Stimulated activated CD8-positive, alpha-beta memory T cell treated with anti-CD3 and anti-CD28 coated beads, Interleukin-2, amount 100 ng/mL, for 1 hour (primary cell): ENCODE measurements at places on chromosomes 11 and 22.

- DNase-seq = no peak
These were observed 141.0 kb downstream of the ARHGAP42 start for GRCh38 chr11:100827934-100828661.

- no peak for DNase-seq
These were observed 291.8 kb downstream of the MIAT start for GRCh38 chr22:26949193-26949592.

DNA sequence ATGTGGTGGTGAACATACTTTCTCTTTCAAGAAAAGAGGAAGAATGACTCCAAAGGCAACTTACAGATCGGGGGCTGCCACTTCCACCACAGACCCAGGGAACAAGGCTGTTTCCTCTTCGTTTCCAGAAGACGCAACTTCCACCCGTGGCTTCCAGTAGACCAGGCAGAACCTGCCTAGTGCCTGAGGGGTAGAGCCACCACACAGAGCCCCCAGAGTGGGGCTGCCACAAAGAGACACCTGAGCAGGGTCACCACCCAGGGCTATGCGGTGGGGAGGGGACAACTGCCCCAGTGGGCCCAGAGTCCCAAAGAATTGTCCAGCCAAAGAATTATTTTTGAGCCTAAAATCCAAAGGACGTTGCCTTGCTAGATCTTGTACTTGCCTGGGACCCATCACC, 16.7 kb upstream of the PHF21B start:
- no peak for DNase-seq

DNA sequence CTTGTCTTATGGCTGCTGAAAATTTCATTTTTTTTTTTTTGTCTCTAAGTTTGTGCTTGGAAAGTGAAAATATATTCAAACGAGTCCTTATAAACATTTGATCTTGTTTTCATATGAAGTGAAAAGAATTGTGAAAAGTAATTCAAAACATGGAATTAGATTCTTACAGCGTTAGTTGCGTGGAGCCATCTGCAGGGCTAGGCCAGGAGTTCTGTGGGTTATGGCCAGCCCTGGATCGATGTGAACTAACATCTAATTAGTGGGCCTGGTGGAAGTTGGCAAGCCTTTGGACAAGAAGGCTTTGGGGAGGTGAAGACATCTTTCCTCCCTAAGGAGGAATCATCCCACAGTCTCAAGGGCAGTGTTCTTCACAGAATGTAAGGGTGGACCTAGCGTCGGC, 37.2 kb downstream of the PARVA start:
- DNase-seq = no peak

- no peak for DNase-seq
These were observed 30.4 kb downstream of the SEZ6L start for GRCh38 chr22:26199665-26200064.

DNA sequence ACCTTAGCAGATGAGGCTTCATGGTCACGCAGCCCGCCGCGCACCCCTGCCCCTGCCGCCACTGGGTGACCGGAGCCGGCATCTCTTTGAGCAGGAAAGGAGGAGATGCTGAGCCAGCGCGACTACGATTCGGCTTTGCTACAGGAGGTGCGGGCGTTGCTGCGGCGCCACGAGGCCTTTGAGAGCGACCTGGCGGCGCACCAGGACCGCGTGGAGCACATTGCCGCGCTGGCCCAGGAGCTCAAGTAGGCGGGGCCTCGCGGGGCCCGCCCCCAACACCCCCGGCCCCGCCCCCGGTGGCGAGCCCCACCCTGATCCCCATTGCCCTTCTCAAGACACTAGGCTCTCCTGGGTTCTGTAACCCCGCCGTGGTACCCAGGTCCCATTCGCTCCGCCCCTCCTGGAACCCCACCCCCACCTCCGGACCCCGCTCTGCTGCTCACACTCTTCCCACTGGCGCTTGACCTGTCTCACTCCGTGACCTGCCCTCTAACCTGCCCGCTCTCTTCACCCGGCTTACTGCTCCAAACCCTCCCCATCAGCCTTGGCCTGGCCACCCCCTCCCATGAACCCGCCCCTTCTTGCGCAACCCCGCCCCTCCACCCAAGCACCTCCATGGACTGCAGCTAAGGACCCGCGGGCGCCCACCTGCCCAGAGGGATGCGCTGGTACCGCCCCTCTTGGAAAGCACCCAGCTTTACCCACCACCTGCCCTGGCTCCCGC, 9.1 kb downstream of the CTSF start:
- no peak for DNase-seq

DNA sequence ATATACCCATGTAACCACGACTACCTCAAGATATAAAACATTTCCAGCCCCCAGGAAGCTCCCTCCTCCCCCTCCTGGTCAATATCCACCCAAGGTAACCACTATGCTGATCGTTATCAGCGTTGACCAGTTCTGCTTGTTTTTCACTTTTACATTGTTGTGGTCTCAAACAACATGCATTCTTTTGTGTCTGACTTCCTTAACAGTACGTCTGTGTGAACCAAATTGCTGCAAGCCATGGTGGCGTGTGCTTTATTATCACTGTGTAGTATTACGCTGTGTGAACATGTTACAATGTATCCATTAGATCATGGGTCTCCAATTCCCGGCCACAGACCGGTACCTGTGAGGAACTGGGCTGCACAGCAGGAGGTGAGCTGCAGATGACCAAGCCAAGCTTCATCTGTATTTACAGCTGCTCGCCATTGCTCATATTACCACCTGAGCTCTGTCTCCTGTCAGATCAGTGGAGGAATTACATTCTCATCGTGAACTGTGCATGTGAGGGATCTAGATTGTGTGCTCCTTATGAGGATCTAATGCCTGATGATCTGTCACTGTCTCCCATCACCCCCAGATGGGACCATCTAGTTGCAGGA, 15.5 kb upstream of the GRK3 start:
- no peak for DNase-seq

GRCh38 chr11:69437001-69437875, 44.2 kb upstream of the LINC01488 start:
- no peak for DNase-seq

DNA sequence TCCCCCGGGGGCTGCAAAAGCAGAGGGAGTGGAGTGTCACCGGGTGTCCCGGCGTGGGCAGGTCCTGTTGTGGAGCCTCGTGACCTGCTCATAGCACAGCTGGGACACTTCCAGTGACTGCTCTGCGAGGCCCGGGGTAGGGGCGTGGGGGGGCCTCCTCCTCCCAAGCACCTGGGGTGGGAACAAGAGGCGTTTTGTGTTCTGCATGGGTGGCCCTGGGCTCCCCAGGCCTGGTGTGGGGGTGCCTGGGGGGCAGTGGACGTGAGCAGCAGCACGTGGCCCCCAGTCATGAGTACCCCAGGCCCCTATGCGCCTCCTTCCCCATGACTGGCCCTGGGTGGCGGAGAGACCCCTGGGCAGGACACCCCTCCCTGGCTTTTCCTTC, 104.7 kb downstream of the KCNQ1 start:
- no peak for DNase-seq

DNA sequence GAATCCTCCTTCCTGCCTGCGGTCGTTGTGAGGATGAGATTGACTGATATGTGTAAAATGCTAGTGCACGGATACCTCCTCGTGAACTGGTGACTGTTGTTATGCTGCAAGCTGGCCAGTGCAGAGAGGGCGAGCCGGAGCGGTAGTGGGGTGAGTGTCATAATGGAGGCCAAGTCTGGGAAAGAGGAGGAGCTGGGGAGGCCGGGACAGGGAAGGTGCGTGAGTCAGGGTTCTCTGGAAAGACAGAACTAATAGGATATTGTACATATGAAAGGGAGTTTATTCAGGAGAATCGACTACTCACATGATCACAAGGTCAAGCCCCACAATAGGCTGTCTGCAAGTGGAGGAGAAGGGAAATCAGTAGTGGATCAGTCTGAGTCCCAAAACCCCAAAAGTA, 56.8 kb upstream of the FADD start:
- no peak for DNase-seq

DNA sequence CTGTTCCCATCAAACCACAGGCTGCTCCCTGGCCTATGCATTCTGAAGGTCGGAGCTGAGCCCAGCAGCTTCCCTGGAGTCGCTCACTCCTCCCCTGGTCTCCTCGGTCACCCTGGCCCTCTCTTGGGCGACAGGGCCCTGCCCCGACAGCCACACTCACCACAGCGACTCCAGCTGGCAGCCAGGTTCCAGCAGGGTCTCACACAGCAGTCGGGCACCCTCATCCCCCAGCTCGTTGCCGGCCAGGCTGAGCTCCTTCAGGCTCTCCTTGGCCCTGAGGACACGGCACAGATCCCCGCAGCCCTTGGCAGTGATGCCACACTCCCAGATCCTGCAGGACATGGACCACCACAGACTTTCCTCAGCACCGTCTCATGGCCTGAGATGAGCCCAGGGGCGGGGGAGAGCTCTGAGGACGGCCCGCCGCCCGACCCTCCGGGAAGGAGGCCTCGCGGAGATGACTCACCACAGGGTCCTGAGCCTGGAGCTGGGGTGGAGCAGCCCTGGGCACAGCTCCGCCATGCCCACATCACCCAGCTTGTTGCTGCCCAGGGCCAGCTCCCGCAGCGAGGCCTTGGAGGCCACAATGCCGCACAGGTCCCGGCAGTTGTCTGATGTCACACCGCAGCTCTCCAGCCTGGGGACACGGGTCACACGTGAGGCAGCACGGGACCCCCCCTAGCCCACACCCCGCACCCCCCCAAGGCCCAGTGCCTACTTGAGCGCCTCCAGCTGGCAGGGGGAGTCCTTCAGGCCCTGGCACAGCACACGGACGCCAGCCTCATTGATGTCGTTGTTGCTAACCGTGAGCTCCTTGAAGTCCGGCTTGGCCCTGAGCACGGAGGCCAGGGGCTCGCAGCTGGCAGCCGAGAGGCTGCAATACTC, 8.5 kb downstream of the RNH1 start:
- DNase-seq = no peak

DNA sequence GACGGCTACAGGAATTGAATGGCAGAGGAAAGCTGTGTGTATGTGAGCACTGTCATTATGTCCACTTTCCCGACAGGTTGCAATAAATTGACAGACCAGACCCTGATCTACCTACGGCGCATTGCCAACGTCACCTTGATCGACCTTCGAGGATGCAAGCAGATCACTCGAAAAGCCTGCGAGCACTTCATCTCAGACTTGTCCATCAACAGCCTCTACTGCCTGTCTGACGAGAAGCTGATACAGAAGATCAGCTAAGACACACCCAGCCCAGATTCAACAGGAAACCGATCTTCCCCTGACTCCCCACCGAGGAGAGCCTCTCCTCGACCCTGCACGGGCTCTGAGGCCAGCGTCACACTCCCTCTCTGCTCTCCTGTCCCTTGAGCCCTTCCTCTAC, 11.5 kb upstream of the GRK2 start:
- DNase-seq = no peak

DNA sequence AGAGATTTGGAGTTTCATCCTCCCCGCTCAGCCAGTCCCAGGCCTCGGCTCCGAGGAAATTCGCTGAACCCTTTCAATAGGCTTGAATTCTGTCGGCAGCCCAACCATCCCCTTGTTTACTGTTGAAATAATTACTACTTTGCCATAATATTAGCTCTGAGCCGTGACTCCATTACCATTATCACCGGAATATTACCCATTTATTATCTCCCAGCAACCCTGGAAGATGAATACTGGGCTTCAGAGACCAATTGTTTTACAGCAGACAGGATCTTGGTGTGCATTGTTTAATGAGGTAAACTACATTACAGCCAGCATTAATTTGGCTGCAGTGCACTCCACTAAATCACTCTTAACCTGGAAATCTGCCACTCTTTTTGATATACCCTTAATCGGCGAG, 867.4 kb downstream of the NTM start:
- no peak for DNase-seq

GRCh38 chr11:86816251-86816726, 15.9 kb downstream of the PRSS23 start:
- DNase-seq = no peak
